ENCODE measurements at places on chromosomes 2 and 18.
A peak's percentile ranks its signal among the peaks of the same experiment; 100 is the strongest.

DNA sequence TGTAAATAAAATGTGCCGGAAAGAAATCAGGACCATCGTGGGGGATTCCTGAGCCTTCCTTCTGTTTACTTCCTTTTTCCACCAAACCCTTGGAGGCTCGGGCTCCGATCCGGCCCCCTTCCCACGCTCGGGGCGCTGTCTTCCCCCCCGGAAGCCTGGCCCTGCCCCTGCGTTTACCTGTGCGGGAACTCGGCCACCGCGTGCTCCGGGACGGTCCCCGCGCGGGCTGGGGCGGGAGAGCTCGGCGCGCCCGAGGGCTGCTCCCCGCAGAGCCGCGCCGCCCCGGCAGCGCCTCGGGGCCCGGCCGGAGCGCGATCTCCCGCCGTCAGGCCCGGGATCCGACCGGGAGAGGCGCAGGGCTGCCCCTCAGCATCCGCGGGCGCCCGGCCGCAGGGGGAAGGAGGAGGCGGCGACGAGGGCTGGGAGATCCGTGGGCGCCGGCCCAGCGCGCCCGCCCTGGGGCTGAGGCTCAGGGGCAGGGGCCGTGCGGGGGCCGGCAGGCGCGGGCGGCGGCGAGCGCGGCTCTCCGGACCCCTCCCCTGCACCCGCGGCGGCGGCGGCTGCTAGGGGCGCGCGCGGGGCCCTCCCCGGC is 435 bp downstream of the ADCY3 start:
- peak; percentile 48 for DNase-seq

DNA sequence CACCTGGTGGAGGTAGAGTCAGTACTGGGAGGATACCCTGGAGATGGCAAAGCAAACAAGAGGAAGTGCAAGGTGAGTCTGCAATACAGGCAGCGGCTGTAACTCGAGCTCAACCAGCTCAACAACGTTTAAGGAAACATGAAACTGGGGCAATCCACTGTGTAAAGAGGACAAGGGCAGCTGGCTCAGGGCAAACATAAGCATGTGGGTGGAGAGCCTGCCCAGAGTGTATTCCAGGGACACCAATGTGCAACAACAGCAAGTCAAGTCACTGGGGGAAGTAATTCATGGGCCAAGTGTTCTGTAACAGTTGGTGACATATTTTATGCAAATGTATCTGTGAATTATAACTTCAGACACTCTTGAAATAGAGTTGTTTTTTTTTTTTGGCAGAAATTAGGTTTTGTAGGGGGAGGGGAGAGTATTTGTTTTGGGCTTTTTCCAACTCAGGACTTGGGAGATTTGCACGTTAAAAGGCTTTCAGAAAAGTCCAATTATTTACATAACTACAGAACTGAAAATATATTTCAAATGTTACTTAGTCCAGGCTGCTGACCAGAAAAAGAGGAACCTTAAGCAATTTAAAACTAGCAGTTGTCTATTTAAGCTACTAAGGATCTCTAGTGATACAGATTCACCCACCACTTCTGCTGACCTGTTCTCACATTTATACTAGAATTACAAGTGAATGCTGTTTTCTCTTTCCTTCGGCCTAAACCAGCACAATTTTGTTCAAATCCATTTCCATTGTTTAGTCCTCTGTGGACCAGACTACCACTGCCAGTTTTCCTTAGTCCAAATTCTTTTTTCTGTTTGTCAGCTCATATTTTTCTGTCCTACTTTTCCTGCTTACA is 18.6 kb downstream of the NRXN1 start:
- no peak for DNase-seq

DNA sequence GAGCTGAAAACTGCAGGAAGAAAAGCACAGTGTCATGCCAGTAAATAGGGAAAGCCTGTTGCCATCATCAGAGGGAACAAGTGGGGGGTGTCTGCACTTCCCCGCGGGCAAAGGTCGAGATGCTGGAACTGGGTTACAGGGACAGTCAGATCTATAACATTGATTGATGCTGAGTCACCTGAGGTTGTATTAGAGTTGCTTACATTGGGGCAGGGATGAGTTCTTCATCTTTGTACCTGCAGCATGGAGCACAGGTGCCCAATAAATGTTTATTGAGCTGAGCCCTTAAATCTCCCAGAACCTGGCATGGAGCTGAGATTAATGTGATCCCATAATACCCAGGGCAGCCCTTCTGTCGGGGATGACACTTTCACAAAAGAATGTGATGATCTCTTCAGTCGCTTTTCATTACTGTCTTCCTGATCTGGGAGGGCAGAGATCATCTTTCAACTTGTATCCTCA is 5.9 kb upstream of the RNF152 start:
- peak; percentile 12 for DNase-seq

DNA sequence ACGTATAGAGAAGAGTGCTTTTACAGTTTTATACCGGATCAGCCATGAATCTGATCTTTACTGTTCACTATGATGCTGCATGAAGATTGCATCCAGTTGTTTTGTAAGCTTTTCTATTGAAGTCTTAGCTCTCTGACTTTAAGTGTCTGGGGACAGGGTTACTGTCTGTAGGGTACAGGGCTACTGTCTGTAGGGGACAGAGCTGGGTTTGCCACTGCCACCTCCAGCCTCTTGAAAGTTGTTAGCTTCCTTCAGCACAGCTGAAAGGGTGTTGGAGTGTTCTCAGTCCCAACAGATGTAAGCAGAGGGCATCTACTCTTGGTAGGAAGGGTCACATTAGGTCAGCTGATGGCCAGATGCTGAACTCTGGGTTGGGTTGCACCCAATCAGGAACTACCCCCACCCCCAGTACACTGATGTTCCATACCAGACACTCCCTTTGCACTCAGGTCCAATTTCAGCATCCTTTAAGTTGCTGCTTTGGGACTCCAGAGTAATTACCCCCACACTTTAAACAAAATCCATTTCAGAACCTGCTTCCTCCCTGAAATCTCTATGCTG is 58.0 kb downstream of the MYL12B start:
- DNase-seq: no peak

DNA sequence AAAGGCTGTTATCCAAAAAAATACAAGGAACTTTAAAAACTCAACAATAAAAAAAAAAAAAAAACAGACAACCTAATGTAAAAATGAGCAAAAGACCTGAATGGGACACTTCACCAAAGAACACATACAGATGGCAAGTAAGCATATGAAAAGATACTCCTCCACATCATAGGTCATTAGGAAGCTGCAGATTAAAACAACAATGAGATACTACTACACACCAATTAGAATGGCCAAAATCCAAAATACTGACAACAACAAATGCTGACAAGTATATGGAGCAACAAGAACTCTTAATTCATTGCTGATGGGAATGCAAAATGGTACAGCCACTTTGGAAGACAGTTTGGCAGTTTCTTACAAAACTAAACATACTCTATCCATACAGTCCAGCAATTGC is 84.2 kb downstream of the DYNC1I2 start:
- DNase-seq: no peak

- DNase-seq: no peak
Observed at GRCh38 chr18:9934274-9934673, 20.5 kb downstream of the VAPA start.

DNA sequence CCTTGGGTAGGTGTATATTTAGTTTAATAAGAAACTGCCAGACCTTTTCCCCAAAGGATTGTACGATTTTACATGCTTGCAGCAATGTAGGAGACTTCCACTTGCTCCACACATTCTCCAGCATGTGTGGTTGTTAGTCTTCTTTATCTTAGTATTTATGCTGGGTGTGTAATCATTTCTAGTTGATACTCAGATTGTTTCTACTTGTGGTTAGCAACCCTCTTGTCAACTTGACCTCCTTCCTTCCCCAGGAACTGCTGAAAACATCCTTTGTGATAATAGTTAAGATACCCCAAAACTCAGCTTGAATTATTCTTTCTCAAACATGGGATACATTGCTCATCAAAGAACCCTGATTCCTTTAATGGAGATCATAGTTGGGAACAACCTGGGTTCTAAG is 37.2 kb upstream of the CYBRD1 start:
- no peak for DNase-seq

- no peak for DNase-seq
Observed at GRCh38 chr2:11397513-11397912, 53.1 kb upstream of the ROCK2 start.

Data from RWPE1 (cell line).